ENCODE measurements at places on chromosomes 2 and 18. TPM values are rescaled to one million over a fixed set of nuclear protein-coding genes. Genes with fewer than 3 reads are reported as not detected.

DNA sequence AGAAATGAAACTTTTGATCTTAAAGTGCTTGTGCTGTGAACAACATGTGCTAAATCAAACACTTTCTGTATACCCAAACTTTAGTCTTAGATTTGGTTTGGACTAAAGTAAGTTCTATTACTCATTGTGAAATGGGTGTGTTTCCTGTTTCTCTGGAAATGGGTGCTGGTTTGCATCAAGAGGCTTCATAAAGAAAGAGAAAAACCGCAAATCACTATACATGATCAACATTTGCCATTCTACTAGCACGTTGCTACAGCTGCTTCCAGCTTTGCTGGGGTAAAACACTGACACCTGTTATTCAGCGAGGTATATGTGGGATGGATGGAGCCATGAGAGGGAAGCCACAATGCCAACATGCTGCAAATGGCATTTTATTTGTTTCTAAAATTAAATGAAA, 547.0 kb upstream of the ACVR2A start:
- DNase-seq, result no peak

GRCh38 chr2:207933396-207934065, 91.8 kb downstream of the PLEKHM3 start:
- DNase-seq, result no peak

DNA sequence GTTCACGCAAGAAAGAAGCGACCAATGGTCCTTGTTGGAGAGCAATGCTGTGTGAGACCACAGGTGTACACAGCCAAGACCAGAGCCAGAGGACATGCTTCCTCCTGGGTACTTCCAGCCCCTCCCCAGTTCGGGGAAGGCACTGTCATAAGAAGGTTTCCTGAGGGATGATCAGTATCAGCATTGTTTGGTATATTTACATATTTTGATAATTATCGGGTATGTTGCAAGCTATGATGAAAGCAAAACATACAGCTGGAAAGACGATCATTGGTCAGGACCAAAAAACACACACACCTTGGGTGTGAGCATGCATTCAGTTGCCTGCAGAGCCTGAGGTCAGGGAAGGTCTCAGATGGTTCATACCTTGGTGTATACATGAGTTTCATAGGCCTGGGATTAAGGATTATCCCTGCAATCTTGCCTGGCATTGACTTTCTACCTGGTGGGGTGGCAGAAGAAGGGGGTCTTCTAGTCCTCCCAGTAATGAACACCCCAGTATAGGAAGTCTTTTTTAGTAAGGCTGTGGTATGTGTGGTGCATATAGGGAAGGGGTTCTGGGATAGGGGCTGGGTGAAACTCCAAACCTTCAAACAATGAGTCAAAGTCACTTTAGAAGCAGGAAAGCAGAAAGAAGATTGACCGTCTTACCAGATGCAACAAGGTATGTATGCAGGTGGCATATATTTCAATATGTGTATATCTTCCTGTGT, 2.9 kb downstream of the SERPINB2 start:
- no peak for DNase-seq

DNA sequence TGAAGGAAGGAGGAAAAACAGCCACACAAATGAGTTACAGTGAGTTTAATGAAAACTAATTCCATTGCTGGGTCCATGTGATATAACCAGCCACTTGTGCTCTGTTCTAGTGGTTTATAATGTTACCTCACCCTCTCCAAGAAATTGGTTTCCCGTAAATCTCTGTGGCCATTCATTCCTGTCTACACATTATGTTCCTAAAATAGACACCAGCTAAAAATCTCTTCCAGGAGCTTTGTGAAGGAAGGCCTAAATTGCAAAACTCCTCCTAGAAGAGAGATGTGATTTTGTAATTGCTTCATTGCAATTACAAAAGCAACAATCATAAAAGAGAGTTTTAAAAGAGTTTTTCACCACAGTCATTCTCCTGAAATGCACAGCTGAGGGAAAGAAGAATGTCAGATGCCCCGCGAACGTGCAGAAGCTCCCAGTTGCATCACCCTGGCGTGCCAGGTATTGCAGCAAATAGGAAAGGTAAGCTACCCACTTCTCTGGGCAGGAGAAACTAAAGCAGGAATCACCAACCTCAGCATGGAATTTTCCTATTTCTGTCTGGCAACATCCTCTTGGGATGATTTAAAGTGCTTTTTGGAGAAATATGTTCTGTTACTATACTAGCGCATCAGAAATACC, 1.7 kb downstream of the SCN1A start:
- DNase-seq, result peak; percentile 29

The SLC38A11 gene
- total RNA-seq, result 0.69 TPM
